ENCODE measurements at places on chromosomes 5 and 9.

- DNase-seq = no peak
These were observed 37.7 kb upstream of the NEURL1B start for GRCh38 chr5:172603251-172603806.

DNA sequence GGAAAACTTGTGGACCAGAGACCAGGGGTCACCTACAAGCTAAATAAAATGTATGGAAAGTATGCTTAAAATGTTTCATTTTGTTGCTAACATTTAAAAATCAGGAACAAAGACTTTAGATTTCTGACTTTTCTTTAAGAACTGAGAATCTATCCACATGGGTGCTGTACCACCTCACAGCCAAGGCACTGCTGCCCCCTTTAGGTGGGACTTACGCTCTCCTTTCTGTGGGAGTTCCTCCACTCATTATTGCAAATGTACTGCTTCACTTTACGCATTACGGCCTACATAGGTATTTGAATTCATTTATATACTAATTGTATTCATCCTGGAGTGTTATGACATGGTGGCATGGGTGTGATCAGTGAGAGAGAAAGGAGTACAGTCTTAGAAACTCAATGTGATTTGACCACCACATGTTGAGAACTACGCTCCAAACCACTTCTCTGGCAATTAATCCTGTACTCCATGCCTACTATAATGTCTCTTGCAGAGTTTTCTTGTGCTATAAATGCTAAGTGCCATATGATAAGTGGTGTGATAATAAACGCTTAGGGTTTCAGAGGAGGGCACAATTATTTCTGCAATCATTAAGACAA is 24.7 kb upstream of the CETN3 start:
- peak; percentile 13 for DNase-seq

DNA sequence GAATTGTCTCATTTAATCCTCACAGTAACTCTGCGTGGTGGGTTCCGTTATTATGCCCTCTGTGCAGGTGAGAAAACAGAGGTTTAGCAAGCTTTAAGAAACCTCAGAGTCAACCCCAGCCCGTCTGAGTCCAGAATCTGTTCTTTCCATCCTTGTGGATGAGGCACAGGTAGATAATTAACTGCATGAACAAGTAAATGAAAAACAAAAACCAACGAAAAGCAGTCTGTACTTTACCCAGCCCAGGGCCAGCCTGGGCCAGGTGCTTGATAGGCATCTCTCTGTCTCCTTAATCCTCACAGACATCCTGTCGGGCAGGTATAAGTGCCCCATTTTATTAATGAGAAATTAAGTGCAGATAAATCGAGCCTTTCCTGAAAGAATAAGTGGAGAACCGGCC is 25.3 kb upstream of the CXCL14 start:
- no peak for DNase-seq

GRCh38 chr9:106376689-106377088 is 486.3 kb upstream of the ZNF462 start:
- DNase-seq = no peak

- no peak for DNase-seq
These were observed 110.5 kb upstream of the KLF4 start for GRCh38 chr9:107600060-107600573.

GRCh38 chr9:33416996-33417395 is 14.6 kb upstream of the AQP7 start:
- DNase-seq = no peak

GRCh38 chr5:72125271-72125940 is 18.1 kb downstream of the MAP1B start:
- no peak for DNase-seq

GRCh38 chr5:99169309-99169708 is 240.5 kb upstream of the CHD1 start:
- no peak for DNase-seq

GRCh38 chr5:135251093-135251492 is 147.9 kb downstream of the MACROH2A1 start:
- DNase-seq = no peak

DNA sequence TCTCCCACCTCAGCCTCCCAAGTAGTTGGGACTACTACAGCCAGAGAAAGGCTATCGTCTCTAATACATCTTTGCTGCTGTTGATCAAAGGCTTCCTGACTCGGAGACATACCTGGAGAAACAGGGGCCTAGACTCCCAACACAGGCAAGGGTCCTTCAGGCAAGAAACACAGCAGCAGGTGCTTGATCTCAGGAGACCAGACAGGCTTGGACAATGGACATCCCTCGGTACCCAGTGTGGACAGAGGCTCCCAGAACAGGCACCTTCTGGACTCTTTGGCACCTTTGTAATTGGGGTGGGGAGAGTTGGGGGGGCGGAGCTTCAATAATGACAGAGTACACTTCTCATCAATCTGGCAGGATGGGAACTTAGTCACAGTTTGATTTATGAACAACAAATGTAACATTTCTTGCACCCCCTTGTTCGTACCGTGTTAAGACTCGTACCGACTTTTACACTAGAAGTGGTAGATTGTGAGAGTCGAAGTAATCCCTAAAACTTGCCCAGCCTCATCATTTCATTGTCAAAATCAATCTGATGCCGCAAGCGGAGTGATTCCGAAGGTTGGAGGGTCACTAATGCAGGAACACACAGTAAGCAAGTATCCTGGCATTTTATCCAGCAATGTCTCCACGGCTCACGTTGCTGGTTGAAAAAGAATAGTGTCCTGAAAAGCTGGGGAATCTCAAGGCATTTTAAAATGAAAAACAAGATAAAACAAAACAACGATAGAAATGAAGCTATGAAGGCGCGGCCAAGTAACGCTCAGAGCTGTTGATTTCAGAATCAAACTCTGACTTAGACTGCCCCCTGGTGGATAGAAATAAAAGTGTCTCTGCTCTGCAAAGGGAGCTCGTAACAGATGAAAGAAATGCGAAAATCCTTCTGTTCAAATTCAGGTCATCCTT is 46.4 kb upstream of the STK32A start:
- peak; percentile 60 for DNase-seq

- DNase-seq = no peak
These were observed 168.2 kb upstream of the DMRTA1 start for GRCh38 chr9:22278426-22278825.

DNA sequence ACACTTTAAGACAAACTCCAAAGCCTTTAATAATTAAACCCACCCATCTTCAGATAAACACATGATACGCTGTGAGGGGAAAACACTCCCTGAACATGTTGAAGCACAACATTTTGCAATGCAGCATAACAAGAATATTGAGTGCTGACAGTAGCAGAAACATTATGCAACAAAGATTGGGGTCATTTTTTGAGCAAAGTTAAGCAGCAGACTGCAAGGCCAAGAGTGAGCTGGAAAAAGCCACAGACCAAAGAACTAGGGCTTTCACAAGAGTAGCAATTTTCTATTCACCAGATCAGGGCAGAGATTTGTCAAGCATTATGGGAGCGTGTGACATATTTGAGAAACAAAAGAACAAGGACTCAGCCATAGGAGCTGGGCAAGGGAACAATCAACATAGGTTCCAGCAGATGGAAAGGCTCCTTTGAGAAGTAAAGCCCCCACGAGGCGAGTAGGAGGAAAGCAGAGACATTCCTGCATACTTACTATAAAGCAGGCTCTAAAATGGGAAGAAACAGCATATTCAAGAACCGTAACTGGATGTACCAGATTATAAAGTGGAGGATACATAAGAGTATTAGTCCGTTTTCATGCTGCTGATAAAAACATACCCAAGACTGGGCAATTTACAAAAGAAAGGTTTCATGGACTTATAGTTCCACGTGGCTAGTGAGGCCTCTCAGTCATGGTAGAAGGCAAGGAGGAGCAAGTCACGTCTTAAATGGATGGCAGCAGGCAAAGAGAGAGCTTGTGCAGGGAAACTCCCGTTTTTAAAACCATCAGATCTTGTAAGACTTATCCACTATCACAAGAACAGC is 4.8 kb upstream of the TTC23L start:
- DNase-seq = no peak

DNA sequence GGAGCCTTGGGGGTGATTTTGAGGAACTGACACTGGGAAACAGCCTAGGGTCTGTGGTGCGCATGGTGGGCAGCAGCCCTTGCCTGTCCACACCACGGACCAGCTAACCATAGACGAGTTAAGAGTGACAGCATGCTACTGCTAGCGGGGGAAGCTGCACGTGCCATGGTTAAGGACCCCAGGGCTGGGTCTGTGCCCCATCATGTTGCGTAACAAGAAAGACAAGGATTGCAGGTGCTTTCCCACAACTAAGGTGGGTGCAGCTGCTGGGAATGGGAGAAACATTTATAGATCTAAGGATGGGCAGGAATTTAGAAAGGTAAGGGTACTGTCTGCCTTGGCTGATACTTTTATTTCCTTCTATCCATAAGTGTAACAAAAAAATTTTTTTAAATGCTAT is 17.9 kb upstream of the KCNMB1 start:
- no peak for DNase-seq

DNA sequence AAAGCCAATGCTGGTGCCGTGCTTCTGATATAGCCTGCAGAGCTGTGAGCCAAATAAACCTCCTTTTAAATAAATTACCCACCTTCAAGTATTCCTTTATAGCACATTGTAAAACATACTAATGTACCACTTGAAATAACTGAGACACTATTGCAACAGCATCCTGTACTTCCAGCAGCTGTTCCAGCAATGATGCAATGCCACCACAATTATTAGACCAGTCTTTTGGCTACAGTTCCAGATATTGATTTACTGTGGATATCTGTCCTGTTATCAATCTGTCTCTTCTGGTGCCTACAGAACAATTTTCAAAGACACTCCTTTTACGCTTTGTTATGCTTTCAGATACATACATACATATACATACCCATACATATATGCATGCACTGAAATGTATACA is 567.9 kb downstream of the TAF11L14 start:
- DNase-seq = no peak

- no peak for DNase-seq
These were observed 28.8 kb downstream of the TRPM6 start for GRCh38 chr9:74858751-74859414.

DNA sequence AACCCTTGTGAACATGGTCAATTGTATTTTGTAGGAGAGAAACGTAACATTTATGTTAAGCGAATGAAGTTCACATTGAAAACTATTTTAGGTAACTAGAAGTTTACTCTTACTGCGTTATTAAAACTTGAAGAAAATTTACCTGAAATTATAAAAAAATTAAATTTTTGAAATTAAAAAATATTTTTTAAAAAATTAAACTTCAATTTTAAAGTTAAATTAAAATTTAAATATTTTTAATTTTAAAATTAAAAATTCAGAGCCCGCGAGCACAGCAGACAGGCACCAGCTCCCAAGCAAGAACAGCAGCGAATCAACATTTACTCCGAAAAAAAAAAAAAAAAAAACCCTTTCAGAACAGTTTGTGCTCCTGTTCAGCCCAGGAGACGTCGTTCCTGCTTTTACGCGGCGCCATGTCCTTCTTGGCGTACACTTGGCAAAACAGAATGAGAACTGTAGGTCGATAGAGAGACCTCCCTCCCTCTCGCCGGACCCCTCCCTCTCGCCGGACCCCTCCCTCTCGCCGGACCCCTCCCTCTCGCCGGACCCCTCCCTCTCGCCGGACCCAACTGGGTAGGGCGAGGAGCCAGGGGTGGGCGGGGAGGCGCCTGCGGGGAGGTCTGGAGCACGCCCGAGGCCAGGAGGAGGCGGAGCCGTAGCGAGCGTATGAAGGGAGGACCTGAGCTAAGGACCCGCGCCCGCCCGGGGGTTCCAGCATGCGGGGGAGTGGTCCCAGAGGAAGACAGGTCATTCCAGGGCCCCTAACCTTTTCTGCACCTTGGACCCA is 235.8 kb downstream of the ROR2 start:
- DNase-seq = no peak

GRCh38 chr9:2928411-2928810 is 84.5 kb upstream of the PUM3 start:
- DNase-seq = peak; percentile 10

DNA sequence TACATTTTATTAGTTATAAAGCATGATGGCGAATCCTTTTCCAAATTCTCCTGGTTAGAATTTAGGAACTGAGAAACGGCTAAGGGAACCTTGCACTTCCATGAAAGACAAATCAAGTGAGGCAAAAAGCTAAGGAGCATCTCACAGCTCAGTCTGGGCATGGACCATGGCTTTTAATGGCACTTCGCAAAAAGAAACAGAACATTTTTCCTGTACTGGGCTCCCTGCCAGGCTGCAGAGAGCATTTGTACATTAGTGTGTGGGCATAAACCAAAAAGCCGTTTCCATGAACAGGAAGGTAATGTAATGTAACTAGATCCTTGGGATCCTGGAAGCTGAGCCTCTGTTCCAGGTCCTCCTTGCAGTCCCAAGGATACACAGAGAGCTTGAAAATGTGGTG is 354.2 kb downstream of the MRPS30 start:
- peak; percentile 75 for DNase-seq

- DNase-seq = no peak
These were observed 153.3 kb upstream of the IZUMO3 start for GRCh38 chr9:24698881-24699518.

- no peak for DNase-seq
These were observed 7.5 kb downstream of the SLC36A1 start for GRCh38 chr5:151454889-151455288.

DNA sequence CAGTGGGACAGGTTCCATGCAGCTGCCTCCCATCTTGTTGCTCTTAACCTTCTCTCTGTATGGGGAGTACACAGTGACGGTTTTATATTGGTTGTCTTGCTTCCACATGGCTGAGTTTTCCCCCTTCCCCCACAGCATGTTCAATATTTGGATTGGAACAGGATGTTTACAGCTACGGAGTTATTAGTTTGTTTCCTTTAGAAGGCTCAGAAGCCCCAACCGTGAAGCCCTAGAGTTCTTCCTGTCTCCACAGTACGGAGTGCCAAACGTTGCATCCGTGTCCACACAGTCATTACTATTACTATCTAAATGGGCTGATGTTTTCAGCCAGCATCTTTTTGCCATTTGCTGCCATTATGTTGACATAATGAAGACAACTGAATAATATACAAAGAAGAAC is 277.5 kb downstream of the MARCHF11 start:
- DNase-seq = no peak

DNA sequence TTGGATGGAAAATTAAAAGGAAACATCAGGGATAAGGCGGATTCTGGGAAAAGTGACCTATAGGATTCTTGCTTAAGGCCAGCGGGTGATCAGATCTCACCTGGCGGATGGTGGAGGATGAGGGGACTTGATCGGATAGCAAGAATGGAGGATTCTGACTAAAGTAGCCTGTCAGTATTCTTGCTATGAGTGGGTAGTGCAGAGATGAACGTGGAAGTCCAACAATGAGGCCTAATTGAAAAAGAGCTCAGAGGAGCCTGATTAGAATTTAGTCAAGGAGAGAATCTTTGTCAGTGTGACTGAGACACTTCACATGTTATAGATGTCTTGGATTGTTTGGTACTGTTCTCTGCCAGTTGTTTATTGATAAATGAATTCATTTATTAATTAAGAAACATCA is 24.9 kb downstream of the CAST start:
- DNase-seq = no peak

GRCh38 chr9:85042981-85043647 is 373.6 kb downstream of the NTRK2 start:
- no peak for DNase-seq

- peak; percentile 3 for DNase-seq
These were observed 59.7 kb upstream of the TRPC7 start for GRCh38 chr5:136424835-136425584.

GRCh38 chr9:127805620-127806019 is 2.9 kb downstream of the FPGS start:
- no peak for DNase-seq

- peak; percentile 30 for DNase-seq
These were observed 98.3 kb downstream of the BASP1 start for GRCh38 chr5:17315710-17316221.

GRCh38 chr9:113650207-113651131 is 186.9 kb downstream of the RGS3 start:
- DNase-seq = no peak
